ENCODE measurements at places on chromosomes 16 and 17. TPM values are rescaled to one million over a fixed set of nuclear protein-coding genes. Genes with fewer than 3 reads are reported as not detected.

Gene PIMREG
- 0.16 TPM for polyA plus RNA-seq

Gene BICDL2
- polyA plus RNA-seq, result 77.9 TPM

Gene MFSD6L
- polyA plus RNA-seq, result 0.30 TPM

Gene CASKIN1
- 0.22 TPM for polyA plus RNA-seq

Gene DDX28
- polyA plus RNA-seq, result 5.5 TPM

Gene GJC1
- polyA plus RNA-seq, result 0.95 TPM

Gene CYGB
- 54.4 TPM for polyA plus RNA-seq

Data from adipose tissue (tissue), 3 donors.